ENCODE measurements at places on chromosomes 1 and 21.

- no peak for DNase-seq
Measured at GRCh38 chr1:219587801-219588561, 24.9 kb downstream of the ZC3H11B start.

DNA sequence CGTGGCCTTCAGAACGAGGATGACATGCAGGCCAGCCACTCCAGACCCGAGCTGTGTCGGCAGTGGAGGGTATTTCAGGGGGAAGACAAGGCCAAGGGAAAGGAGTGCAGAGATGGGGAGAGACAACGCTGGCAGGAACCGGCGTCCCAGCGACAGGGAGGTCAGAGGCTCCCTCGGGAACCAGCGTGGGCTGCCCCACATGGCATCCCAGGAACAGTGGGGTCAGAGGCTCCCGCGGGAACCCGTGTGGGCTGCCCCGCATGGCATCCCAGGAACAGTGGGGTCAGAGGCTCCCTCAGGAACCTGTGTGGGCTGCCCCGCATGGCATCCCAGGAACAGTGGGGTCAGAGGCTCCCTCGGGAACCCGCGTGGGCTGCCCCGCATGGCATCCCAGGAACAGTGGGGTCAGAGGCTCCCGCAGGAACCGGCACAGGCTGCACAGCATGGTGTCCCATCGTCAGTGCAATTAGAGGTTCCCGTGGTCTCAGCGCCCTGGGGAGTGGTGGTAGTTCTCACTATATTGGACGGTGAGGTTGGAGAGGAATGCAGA is 43.0 kb downstream of the SLC19A1 start:
- no peak for DNase-seq

- peak; percentile 40 for DNase-seq
Measured at GRCh38 chr1:93625582-93626327, 55.9 kb downstream of the BCAR3 start.

DNA sequence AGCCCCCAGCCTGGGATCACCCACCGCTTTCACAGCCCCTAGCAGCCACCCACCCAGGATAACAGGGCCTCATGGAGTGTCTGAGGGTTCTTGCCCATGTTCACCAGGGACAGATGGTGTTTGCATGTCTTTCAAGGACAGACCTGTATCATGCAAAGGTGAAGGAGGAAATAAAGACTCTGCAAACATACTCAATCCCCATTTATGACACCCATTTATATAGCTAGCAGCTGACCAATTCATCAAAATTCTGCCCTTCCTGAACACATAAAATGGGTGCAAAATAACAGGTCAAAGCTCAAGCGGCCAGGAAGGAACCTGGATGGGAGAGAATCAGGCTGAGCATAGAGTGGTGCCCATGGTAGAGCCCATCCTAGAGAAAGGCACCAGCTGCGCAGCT is 32.8 kb upstream of the LYPD8 start:
- no peak for DNase-seq

- no peak for DNase-seq
Measured at GRCh38 chr1:245678860-245679411, 524.2 kb downstream of the KIF26B start.

GRCh38 chr1:172277275-172277674 is 143.2 kb upstream of the C1orf105 start:
- DNase-seq = no peak

DNA sequence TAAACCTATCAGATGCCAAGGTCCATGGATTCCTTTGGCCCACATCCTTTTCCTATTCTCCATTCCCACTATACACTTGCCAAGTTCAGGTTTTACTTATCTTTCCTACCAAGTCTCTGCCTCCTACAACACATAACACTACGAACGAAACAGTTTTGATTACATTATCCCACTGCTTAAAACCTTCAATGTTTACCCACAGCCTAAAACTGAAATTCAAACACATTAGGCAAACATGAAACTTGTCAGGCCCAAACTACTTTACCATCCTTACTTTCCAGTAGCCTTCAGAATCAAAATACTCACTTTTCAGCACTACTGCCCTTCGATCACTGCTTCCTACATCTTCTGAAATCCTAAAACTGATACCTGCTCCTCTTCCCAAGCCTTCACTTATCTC is 3.0 kb downstream of the SCAF4 start:
- DNase-seq = no peak

- DNase-seq = no peak
Measured at GRCh38 chr1:209624558-209625549, 27.4 kb downstream of the LAMB3 start.

- DNase-seq = peak; percentile 91
Measured at GRCh38 chr1:204080163-204080903, 7.4 kb downstream of the SOX13 start.

DNA sequence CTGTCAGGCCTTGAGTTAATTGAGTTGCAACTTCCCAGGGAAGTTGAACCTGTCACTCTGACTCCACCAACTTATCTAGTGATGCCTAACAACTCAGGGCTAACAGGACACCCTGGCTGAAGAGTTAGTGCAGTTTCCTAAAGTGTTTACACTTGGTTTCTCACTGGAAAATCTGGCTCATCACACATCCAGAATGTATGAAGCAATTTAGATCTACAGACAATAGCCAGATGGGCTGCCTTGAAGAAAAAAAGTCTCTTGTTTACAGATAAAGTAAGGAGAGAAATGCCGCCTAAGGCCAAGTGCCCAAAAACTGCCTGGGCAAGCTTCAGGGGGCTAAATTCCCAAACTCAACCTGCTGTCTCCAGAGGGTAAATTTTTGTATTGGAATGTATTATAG is 446.3 kb upstream of the NCAM2 start:
- no peak for DNase-seq

DNA sequence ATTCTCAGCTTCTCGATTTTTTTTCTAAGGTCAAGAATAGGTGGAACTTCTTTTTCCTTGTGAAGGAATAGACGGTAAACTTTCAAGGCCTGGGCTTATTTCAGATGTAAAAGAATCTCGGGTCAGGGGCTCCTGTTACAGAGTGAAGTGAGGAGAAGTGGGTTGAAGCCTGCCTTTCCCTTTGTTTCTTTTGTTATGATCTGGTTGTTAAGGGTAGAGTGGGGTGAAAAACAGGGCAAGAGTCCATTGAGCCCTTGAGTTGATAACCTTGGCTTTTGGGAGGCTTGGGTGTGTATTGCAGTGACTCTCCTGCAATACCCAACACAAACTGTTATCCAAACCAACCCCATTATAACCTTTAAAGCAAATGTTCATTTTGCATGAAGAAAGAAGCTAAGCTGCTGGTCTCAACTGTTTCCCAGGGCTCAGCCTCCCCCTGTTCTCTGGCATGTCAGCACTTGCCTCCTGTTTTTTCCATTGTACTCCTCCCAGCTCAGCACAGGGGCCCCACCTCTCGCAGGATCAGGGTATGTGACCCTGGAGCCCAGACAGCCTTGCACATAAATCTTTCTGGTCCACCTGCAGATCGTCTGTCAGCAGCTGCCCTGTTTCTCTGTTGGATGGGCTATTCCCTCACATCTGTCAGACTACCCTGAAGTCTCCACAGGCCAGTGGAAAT is 102.4 kb downstream of the CACHD1 start:
- peak; percentile 25 for DNase-seq

DNA sequence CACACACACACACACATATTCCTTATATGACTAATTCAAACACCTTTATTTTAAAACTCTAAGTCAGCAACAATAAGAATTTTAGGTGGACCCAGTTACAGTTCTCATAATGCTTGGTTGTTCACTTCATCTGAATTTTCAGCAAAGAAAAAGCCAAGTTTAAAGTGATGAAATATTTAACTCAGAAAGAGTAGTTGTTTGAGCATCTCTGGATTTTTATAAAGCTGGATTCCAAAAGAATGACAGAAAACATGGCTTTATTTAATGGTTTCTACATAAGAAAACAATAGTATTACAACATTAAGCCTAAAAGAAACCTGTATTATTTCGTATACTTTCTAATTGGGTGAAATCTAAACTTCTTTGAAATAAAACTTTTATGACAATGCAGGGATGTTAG is 54.2 kb upstream of the ADAMTS5 start:
- DNase-seq = no peak

DNA sequence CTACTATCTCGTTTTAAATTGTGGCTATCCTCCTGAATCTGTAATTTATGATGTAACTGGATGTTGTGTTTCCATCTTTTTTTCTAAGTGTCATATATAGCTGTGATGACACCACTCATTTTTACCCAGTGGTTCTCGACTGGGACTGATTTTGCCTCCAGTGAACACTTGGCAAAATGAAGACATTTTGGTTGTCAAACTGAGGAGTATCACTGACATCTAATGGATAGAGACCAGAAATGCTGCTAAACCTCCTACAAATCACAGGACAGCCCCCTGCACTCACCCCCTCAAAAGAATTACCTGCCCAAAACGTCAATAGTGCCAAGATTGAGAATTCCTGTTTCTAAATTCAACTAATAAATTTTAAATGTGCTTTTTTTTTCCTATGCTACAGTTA is 1.9 kb downstream of the TRMT13 start:
- DNase-seq = no peak

- peak; percentile 59 for DNase-seq
Measured at GRCh38 chr1:211378844-211379243, 52.2 kb downstream of the TRAF5 start.

DNA sequence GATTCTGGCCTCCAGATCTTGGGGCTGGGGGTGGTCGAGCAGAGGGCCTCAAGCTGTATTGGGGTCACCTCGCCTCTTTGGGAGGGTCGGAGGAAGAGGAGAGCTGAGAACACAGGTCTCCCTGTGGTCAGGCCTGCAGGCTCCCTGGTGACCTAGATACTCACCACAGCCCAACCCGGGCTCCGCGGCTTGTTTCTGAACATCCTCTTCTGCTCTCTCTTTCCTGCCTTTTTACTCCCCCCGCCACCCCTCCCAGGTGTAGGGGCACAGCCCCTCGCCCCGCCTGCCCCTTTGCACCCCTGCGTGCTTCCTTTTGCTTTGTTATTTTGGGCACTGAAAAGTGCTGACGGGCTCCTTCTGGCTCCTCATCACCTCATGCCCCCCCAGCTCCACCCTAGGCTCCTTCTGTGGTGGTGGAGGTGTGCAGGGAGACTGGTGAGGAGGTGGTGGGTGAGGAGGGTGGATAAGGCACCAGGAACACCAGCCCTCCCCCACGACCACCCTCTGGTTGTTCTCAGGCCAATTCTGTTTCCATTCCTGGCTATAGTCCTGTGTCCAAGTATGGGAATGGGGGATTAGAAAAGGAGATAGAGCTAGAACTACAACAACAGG is 10.6 kb upstream of the LINGO4 start:
- no peak for DNase-seq

- no peak for DNase-seq
Measured at GRCh38 chr1:37949524-37950152, 2.8 kb upstream of the INPP5B start.

GRCh38 chr21:33169359-33169758 is 60.4 kb upstream of the IFNAR2 start:
- DNase-seq = no peak

DNA sequence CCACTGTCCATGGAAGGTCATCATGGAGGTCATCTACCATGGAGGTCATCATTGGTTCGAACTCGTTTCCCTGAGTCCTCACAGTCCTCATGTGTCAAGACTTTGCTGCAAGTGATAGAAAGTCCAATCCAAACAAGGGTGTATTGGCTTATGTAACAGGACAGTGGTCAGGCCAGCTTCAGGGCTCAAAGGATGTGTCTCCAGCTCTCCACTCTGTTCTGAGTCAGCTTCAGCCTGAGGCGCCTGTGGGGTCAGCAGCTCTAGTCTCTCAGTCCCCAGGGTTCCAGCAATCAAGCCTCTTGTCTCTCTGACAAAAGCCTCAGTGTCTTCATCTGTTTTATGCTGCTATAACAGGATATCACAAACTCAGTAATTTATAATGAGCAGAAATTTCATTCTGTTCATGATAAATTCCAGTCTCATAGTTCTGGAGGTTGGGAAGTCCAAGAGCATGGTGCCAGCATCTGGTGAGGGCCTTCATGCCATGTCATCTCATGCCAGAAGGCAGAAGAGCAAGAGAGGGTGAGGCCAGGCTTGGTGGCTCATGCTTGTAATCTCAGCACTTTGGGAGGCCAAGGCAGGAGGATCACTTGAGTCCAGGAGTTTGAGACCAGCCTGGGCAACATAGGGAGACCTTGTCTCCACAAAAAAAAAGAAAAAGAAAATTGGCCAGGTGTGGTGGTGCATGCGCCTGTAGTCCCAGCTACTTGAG is 19.5 kb downstream of the A3GALT2 start:
- no peak for DNase-seq

GRCh38 chr1:110172001-110172400 is 21.7 kb downstream of the SLC6A17 start:
- no peak for DNase-seq

DNA sequence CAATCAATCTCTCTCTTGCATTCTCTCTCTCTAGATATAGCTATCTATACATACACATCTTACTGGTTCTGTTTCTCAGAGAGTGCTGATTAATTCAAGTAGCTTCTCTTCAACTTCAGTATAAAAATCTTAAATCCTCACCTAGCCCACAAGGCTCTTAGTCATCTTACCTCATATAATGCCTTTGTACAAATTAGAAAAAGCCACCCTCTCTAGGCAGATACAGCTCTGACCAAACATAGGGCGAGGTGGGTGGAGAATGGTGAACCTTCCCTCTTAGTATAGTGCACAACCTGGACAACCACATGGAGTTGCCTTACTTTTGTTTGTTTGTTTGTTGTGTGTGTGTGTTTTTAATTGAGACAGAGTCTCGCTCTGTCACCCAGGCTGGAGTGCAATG is 5.1 kb upstream of the INAVA start:
- no peak for DNase-seq

DNA sequence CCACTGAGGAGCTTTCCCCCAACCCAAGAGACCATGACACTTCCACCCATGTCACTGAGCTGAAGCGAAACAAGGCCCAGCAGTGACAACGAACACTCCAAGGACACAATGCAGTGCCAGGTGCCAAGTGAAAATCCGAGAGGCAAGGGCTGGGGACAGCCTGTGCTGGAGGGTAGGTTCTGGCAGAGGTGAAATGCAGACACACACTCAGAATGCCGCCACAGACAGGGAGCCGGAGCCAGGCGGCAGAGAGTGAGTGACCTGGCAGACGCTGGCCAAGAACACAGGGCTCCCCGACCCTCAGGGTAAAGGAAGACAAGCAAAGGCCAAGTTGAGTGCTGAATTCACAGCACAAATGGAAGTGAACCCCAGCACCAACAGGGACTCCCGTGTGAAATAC is 78.9 kb downstream of the CD46 start:
- no peak for DNase-seq

GRCh38 chr1:163528710-163529348 is 207.1 kb downstream of the NUF2 start:
- DNase-seq = peak; percentile 4

GRCh38 chr1:201645956-201646355 is 107.0 kb downstream of the NAV1 start:
- DNase-seq = no peak

Data from foreskin keratinocyte (primary cell).